ENCODE measurements at places on chromosomes 11 and 22.

DNA sequence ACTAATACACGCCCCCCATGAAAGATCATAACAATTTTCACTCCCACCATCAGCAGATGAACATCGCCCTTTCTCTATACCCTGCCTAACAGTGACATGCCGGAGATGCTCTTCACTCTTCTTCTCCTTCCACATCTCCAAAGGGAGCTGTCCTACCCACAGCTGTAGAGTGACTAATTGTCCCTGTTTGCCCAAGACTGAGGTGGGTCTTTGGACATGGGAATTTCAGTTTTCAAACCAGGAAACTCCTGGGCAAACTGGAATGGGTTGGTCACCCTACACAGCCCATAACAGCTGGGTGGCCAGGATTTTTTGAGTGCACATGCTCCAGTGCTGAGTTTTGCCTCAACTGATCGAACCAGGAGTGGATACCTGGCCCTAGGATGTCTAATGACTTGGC, 90.6 kb upstream of the TIMP3 start:
- DNase-seq, result no peak

GRCh38 chr11:76723142-76723541, 52.6 kb upstream of the LRRC32 start:
- DNase-seq, result no peak

GRCh38 chr11:87299041-87299481, 261.3 kb downstream of the TMEM135 start:
- no peak for DNase-seq

DNA sequence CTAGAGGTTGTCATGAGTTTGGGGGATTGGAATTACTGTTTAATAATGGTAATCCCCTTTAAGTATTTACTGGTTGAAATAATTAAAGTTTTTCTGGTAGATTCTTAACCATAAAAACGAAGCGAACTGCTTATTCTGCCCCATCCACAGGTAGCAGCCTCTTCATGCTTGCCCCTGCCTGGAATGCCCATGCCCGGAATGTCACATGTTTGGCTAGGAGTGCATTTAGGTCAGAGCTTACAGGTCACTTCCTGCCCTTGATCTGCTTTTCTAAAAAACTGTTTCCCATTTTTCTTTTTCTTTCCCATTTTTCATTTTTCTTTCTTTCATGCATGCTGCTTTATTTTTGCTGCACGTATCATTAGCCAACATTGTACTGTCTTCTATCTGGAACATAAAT, 69.1 kb downstream of the YAP1 start:
- no peak for DNase-seq

GRCh38 chr11:36779791-36780190, 181.8 kb upstream of the RAG2 start:
- no peak for DNase-seq

GRCh38 chr11:113806406-113806805, 26.8 kb downstream of the CLDN25 start:
- DNase-seq, result peak; percentile 9

Data from activated naive CD4-positive, alpha-beta T cell treated with anti-CD3 and anti-CD28 coated beads for 36 hours (primary cell).